ENCODE measurements at places on chromosomes 1 and 21.
A peak's percentile ranks its signal among the peaks of the same experiment; 100 is the strongest.

DNA sequence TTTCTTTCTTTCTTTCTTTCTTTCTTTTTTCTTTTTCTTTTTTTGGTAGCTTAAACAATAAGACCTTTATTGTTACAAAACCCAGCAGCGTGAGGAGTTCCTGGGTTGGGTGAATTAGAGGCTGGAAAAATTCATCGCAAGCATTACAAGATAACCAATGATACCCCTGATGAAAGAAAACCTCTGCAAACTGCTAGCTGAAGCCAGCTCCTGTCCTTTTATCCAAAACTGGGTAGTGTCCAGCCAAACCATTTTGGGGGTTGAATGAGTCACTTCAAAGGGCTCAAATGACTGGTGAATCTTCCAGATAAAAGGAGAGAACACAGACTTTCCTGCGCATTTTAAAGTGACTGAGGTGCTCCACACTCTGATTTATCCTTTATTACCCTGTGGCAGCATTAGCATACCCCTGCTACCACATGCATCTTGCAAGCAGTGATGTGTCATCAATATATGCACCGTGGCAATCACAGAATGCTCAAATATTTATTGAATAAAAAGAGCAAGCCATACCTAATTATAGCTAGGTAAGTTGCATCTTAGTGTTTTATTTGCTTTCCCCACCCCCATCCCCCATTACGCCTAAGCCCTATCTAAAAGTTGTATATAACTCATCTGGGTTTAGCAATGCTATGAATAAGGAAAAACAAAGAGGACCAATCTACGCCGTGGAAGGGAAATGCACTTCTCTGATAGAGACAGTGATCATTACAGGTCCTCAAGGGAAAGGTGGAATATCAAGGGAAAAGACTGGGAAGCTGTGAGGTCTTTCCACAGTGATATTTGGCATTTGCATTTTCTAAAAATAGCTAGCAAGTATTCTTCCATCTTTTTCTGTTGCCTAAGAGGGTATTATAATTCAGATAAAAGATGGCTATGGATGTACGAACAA lies 32.4 kb upstream of the CEP350 start:
- no peak for DNase-seq

DNA sequence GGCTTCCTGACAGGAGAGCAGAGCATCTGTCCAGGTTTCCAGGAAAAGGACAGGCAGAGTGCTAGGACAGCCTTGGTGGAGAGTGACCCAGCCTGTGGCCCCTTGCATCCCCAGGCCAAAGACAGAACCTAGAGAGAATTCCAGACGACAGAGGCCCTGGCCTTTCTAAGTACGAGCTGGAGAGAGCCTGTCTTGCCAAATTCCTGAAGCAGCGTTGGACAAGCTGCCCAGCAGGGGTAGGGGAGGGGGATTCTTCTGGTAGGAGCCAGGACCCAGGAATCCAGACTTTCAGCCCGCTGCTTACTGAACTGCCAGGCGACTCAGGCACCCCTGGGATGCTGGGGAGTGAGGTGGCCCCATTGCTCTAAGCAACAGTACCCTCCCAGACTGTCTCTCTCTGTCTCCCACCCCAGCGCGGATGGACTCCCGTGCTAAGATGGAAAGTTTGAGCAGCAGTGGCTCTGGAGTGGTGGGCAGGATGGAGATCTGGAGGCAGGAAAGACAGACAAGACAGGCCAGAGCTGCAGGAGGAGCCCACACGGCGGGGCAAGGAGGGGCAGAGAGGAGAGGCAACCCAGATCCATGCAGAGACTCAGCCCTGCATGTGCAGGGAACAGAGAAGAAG lies 8.8 kb upstream of the PEAR1 start:
- no peak for DNase-seq

- DNase-seq, result no peak
Observed at GRCh38 chr1:219517031-219517430, 95.9 kb downstream of the ZC3H11B start.

DNA sequence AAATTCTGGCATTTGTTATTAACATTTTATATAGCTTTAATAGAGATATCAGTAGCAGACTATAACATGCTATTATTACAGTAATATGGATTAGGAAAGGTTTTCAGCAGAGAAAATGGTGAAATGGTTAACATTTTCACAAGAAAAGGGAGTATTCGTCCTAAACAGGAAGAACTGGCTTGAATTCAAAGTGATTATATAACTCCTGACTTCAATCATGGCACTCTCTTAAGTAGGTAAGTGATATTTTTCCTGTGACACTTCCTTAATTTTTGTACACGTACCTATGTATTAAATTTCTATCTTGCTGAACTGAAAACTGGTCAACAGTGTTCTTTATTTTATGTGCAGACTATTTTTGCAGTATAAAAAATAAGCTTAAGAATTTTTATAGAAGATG lies 67.9 kb upstream of the CNN3 start:
- no peak for DNase-seq

GRCh38 chr21:14070968-14071367 lies 139.8 kb downstream of the LIPI start:
- peak; percentile 36 for DNase-seq

- no peak for DNase-seq
Observed at GRCh38 chr1:85340427-85340826, 64.0 kb upstream of the BCL10 start.

DNA sequence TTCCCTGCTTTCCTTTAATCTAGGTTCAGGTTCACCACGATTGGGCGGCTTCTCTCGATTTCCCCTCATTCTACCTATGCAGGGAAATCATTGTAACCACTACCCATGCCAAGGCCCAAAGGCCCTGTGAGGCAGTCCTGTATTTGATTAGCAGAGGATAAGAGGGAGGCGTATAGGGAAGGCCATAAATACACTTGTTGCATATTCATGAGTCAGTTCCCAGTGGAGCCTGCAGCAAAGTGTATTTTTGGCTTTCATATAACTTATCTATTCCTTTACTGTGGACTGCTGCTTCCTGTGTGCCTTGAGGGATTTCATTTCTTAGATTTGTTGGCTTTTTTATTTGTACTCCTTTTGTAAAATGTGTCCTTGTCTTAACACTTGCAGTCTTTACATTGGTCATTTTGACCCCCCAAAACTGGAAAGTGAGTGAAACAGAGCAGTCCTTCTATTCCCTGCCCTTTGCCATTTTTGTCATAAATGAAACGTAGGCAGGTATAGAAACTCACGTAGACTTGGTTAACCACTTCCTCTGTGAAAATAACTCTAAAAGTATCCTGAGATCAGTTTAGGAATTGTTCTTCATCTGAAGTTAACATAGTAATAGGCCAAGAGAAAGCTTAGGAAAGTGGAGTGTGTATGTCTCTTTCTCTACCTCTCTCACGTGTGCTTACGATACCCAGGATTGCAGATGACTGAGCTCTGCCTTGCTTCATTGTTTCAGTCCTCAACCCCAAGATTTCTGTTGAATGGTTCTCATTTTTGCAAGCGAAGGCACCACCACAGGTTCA lies 19.6 kb upstream of the KCNQ4 start:
- no peak for DNase-seq

DNA sequence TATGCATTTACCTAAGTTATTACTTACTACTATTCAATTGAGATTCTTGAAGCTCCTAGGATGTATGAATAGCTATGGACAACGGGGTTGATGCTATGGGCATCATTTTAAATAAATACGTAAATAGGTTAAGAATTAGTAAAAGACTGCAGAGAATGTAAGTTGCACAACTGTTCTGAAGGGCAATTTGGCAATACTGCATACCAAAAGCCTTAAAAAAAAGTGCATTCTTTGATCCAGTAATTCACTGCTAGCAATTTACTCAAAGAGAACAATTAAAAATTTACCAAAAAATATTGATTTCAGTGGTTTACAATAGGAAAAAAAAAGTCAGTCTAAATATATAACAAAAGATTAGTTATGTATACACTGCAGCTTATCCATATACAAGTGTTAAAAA lies 3.5 kb downstream of the ARPC5 start:
- DNase-seq, result no peak

DNA sequence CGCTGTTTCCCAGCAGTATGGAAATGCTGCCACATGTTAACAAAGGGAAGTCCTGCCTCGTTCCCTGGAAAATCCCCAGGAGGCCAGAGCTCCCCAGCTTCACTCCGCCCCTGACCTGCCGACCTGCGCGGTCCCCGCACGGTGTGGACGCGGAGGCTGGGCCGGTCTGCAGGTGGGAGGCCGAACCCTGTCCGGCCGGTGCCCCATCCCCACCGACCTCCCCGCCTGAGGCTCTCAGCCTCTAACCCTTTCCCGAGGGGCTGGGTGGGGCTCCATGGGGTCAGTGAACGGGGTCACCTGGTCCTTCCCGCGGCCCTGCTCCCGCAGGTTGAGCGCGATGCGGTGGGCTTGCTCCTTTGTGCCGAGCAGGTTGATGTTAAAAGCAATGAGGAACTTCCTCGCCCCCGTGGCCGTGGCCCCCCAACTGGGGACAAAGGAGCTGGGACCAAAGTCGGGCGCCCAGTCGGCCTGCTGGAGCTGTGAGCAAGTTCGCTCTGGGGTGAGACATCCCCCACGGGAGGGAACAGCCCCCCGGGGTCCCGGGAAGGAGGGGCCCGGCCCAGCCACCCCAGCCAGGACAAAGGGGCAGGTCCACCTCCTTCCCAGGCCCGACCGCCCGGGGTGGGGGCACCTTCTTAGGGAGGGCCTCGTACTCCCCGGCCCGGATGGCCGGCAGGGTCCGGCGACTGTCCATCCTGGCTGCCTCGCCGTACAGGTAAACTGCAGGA lies 4.0 kb downstream of the FTCD start:
- no peak for DNase-seq

DNA sequence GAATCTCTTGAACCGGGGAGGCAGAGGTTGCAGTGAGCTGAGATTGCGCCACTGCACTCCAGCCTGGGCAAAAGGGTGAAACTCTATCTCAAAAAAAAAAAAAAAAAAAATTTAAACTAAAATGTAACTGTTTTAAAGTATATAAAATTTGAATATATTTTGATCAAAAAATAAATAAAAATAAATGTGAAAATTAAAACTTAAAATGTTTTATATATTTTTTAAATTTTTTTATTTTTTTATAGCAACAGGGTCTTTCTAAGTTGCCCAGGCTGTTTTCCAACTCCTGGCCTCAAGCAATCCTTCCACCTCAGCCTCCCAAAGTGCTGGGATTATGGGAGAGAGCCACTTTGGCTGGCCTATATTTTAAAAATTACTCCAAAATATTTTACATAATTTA lies 15.2 kb upstream of the FAM76A start:
- DNase-seq, result no peak

DNA sequence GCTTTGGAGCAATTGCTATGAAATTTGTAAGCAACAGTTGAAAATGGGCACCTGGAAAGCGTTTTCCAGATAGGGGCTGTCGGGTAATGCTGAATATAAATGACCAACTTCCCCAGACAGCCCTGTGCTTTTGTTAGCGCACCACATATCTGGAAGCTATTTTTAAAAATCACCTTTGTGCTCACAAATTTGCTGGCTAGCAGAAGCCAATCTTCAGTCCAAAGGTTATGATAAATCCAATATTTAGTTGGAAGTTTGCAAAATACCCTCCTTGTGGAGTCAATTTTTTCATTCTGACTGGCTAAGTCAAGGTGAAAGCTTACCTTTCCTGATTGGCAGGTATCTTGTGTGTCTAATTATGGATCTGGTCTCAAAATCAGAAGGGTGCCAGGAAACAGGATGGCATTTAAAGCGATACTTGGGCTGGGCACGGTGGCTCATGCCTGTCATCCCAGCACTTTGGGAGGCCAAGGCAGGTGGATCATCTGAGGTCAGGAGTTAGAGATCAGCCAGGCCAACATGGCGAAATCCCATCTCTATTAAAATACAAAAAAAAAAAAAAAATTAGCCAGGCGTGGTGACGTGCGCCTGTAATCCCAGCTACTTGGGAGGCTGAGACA lies 124.1 kb upstream of the AJAP1 start:
- no peak for DNase-seq

DNA sequence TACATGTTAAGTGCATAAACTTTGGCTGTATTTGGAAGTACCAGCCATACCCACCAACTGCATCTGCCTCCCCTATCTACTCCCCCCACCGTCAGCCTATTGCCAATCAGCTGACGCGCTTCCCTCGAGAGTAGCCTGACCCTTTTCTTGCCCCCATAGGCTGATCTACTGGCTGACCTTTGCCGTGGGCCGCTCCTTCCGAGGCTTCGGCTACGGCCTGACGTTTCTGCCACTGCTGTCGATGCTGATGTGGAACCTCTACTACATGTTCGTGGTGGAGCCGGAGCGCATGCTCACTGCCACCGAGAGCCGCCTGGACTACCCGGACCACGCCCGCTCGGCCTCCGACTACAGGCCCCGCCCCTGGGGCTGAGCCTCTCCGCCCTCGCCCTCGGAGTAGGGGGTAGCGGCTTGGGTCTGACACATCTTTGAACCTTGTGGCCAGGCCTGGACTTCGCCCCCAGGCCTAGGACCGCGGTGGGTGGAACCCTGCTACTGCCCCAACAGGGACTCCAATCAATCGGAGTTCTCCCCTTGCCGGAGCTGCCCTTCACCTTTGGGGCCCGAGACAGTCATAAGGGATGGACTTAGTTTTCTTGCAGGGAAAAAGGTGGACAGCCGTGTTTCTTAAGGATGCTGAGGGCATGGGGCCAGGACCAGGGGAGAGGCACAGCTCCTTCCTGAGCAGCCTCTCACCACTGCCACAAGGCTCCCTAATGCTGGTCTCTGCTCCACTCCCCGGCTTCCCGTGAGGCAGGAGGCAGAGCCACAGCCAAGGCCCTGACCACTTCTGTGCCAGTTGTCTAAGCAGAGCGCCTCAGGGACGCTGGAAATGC lies 4.0 kb downstream of the GLMP start:
- peak; percentile 95 for DNase-seq

GRCh38 chr1:86913399-86913895 lies 479 bp downstream of the SELENOF start:
- DNase-seq, result no peak

- DNase-seq, result no peak
Observed at GRCh38 chr1:165574295-165574694, 30.5 kb downstream of the LRRC52 start.

- no peak for DNase-seq
Observed at GRCh38 chr21:34187935-34188334, 114.6 kb downstream of the MRPS6 start.

GRCh38 chr1:166490437-166490991 lies 323.7 kb upstream of the FAM78B start:
- DNase-seq, result no peak

DNA sequence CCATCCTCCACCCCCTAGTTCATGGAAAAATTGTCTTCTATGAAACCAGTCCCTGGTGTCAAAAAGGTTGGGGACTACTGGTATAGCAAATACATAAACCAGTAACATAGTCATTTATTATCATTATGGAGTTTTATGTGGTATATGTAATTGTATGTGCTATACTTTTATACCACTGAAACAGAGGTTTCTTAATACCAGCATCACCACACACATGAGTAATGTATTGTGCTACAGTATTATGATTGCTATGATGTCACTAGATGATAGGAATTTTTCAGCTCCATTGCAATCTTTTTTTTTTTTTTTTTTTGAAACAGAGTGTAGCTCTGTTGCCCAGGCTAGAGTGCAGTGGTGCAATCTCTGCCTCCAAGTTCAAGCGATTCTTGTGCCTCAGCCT lies 5.7 kb upstream of the PAXBP1 start:
- no peak for DNase-seq

DNA sequence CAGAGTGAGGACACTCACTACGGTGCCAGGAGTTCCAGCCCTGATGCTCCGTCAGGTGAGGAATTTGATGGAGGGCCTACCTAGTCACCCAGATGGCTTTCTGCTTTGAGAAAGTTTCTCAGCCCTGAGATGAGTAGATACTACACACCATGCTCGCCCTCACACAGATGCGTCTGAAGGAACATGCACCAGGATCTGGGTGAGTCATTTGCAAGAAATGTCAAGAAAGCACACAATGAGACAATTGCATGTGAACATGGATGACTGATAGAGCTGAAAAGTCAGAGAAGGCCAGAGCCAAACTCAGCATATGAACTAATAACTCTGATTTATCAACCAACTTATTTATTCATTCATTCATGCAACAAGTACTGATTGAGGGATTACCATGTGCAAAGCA lies 483.9 kb downstream of the OMA1 start:
- DNase-seq, result no peak

Data from right atrium auricular region (tissue), 2 donors.